ENCODE measurements at places on chromosomes 1 and 21.

GRCh38 chr21:34737115-34737514 is 68.3 kb downstream of the CLIC6 start:
- no peak for DNase-seq

DNA sequence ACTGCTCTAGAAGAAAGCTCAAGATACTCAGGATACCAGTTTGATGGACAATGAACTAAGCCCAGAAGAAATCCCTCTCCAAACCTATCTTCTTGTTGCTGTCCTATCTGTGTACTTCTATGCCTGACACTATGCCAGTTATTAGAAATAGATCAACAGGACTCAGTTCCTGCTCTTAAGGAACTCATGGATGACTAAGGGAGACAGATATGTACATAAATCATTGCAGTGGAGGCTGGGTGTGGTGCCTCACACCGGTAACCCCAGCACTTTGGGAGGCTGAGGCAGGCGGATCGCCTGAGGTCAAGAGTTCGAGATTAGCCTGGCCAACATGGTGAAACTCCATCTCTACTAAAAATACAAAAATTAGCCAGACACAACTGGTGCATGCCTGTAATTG is 42.4 kb upstream of the AK4 start:
- DNase-seq, result no peak

DNA sequence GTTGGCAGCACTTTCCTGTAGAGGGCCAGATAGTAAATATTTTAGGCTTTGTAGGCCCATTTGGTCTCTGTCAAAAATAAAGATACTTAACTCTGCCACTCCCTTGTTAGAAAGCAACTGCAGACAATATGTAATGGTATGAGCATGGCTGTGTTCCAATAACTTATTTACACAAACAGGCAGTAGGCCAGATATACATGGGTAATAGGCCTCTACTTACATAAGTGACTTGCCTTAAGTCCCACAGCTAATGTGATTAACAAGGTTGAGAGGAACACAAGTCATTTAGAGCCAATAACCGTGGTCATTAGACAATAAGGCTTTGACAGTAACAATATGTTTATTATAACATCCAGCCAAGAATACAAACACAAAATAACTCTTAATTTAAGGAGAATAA is 17.4 kb downstream of the CCT8 start:
- no peak for DNase-seq

GRCh38 chr1:195934817-195935553 is 673.3 kb downstream of the KCNT2 start:
- DNase-seq, result no peak

- no peak for DNase-seq
Observed at GRCh38 chr1:230158415-230159291, 91.6 kb downstream of the GALNT2 start.

DNA sequence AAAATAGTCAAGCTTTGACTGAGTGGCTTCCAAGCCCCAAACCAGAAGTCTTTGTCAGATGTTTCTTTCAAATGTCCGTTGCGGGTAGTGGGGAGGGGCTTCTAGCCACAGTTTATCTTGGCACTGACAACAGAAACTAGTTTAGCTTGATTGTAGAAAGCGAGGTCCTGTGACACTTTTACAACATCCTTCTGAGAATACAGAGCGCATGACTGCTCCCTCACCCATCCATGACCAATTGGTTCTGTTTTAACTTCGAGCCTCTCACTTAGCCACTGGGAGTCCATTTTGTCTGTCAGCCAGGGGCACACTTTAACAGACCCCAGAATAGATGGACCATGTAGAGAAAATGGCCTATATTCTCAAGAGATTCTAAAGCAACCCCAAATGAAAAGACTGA is 199.2 kb upstream of the ST6GALNAC5 start:
- DNase-seq, result no peak

DNA sequence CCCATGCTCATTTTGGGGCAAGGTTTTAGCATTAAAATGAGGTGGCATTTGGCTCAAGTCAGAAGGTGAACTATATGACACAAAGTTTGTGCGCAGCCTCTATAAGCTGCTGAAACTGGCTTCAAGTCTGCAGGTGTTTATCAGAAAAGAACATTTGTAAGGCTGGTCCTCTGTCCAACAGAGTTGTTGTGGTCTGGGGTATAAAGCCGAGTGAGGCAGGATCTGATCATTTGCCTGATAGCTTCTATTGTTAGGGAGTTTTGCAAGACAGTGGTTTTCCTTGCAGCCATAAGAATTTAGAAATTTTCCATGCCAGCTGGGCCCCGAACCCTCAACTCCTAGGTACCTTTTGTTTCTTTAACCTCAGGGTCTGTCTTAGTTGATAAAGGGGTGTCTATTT is 130.8 kb downstream of the PGBD5 start:
- DNase-seq, result no peak

GRCh38 chr21:18424276-18424675 is 20.7 kb upstream of the TMPRSS15 start:
- DNase-seq, result no peak

GRCh38 chr1:181456551-181456950 is 26.8 kb upstream of the CACNA1E start:
- DNase-seq, result no peak

GRCh38 chr21:34338226-34338625 is 25.6 kb upstream of the KCNE2 start:
- no peak for DNase-seq

All from globus pallidus (tissue), 1 donor.